ENCODE measurements at places on chromosomes 2 and 18. TPM values are rescaled to one million over a fixed set of nuclear protein-coding genes. Genes with fewer than 3 reads are reported as not detected.
A peak's percentile ranks its signal among the peaks of the same experiment; 100 is the strongest.

DNA sequence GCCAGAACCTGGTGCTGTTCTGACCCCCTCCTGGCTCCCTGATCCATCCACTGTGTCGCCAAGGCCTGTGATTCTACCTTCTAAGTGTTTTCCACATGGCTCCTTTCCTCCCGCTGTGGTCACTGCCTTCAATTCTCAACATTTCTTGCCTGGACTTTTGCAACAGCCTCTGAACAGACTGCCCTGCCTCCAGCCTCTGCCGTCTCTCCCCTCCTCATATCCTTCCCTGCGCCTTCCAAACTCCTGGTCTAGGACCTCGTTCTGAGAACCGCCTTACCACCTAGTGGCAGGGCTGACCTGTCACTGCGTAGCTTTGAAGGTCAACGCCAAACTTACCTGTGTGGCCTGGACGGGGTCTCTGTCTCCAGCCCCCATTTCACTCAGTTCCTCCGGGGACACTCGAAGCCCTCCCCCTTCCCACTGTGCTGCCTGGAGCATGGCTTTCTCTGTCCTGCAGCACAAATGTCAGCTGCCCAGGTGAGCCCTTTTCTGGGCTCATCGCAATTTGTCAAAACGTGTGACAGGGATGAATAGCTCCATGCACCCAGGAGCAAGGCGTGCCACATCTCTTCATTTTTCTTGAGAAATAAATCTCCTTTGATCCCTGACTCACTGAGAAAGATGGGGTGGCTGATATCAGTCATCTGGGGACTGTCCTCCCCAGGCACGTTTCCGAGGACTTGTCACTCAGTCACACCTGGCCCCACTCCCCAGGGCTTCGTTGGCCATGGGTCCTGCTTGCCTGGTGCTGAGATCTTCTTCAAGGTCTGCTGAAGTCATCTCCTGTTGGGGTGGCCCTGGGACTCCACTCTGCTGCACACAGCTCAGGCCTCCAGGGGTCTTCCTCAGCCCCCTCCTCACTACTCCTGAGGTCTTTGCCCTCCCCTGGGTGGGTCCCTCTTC, 46.7 kb downstream of the LDLRAD4 start:
- no peak for DNase-seq

Gene GGCX
- total RNA-seq = 17.8 TPM

Gene DLX2
- total RNA-seq = not detected

DNA sequence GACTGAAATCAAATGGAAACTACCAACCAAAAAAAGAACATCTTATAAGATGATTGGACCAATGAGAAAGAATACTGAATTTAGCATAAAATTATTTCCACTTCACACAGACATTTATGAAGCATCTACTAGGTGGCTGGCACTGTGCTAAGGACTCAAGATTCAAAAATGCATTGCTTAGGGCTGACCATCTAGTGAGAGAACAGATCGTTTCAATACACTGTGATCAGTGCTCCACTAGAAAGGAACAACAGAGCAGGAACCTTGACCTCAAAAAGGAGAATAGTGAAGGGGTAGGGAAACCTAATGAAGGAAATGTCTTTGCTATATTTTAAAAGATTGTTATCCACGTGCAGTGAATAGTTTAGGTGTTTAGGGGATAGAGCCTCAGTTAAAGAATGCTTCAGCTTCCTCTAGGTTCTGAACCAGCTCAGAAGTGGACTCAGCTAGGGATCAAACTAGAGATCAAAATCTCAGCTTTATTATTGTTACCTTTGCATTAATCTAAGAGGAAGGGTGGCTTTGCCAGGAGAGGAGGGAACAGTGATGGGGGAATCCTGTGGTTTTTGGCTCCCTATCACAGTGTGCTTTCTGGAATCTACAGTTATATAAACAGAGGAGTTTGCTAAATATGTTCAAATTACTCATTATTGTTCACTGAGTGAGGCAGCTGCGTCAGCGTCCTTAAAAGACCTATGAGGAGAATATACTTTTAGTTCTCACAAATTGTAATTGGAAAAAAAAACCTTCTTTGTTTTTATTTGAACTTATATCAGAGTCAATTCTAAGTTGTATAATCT, 16.2 kb upstream of the BBS5 start:
- no peak for DNase-seq

DNA sequence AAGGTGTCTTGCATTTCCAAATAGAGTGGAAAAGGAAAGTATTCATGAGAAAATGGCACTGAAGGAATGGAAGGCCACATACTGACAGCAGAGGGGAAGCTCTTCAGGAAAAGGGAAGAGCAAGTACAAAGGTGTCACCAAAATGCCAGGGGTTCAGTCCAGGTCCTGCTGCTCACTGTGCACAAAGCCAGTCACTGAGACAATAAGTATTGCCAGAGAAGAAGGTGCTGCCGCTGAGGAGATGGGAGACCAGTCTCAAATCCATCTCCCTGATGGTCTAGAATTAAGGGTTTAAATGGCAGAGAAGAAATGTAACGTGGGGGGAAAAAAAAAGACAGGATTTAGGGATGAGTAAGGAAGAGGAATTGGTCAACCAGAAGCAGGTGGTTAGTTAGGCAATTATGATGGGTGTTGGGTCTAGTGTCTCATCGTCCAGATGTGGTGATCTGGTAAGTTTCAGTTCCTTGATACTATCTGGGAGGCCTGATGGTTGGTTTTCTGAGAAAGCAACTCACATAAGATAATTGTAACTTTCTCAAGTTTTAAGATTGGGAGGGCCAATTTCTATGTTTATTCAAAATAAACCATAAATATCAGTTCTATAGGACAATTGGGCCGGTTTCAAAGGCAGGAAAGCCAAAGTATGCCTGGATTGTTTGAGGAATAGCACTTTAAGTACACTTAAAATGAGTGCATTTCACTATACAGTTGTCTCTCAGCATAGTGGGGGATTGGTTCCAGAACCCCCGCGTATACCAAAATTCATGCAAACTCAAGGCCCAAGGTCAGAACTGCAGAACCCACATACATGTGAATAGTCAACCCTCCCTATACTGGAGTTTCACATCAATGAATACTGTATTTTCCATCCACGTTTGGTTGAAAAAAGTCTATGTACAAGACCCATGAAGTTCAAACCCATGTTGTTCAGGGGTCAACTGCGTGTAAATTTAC, 109.1 kb upstream of the DNAJC10 start:
- no peak for DNase-seq

GRCh38 chr2:174768557-174768956, 4.3 kb upstream of the CHRNA1 start:
- no peak for DNase-seq

DNA sequence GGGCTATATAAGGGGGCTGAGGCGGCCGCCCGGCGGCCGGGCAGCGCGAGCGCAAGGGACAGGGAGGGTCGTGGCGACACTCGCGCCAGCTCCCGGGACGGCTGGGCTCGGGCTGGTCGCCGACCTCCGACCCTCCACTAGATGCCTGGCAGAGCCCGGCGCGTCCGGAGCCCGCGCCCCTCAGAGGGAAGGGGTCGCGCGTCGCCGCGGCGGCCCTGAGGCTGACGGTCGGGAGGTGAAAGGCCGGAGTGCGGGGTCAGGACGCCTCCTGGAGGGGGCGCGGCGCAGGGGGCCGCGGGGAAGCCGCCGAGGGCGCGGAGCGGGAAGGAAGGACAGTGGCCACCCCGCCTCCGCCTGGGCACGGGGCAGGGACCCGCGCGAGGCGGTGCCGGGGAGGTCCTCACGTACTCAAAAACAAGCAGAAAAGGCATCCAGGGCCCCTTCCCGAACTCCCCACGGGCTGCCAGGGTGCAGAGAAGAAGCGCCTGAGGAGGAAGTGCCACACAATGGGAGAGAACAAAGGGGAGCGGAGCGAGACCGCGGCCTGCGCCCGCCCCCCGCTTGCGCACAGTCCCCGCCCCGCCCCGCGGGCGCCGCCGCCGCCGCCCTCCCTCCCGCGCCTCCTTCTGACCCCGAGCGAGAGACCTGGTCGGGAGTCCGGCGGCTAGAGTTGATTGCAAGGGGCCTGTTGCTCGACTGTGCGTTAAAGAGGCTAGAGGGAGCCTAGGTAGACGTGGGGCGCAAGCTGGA, 776 bp upstream of the KLF7 start:
- DNase-seq = peak; percentile 66

DNA sequence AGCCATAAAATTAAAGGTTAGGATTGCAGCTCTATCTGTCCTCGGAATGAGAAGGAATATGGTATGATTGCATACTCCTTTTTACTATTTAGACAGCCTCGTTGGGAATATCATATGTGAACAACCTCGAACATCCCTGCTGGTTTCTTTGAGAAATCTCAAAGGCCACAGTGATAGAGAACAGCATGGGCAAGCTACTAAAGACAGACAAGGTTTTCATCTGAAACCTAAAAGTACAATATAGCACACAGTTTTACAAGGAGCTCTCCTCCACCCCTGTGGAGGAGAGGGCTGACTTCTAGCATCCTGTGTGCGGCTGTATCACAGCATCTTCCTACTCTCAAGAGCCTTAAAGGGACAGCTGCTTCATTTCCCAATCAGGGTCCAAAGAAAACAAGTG, 104.3 kb downstream of the VWC2L start:
- no peak for DNase-seq

GRCh38 chr18:45722899-45723298, 1.1 kb upstream of the SLC14A1 start:
- DNase-seq = peak; percentile 32

- DNase-seq = no peak
Observed at GRCh38 chr2:238939521-238940403, 91.9 kb downstream of the TWIST2 start.

Gene RAB6C
- total RNA-seq = not detected

DNA sequence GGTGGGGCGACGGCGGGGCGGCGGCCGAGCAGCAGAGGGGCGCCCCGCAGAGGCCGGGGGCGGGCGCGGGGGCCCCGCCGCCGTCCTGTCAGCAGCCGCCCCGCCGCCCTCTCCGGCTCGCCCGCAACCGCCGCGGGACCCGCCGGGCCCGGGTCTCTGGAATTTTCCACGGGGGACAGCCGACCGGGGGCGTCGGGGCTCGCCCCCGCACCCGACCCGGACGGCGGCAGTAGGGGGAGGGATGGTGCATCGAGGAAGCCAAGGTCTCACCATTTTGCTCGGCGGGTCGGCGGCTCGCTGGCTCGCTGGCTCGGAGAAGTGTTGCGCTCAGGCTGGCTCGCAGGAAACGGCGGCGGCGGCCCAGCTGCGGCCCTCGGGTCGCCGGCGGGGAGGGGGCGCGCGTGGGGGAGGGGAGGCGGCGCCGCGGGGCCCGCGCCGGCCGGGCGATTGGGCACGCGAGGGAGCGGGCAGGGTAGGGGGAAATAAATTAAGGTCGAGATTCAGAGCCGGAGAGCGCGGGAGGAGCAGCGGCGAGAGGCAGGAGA, 405 bp downstream of the PPP3R1 start:
- DNase-seq = peak; percentile 18

DNA sequence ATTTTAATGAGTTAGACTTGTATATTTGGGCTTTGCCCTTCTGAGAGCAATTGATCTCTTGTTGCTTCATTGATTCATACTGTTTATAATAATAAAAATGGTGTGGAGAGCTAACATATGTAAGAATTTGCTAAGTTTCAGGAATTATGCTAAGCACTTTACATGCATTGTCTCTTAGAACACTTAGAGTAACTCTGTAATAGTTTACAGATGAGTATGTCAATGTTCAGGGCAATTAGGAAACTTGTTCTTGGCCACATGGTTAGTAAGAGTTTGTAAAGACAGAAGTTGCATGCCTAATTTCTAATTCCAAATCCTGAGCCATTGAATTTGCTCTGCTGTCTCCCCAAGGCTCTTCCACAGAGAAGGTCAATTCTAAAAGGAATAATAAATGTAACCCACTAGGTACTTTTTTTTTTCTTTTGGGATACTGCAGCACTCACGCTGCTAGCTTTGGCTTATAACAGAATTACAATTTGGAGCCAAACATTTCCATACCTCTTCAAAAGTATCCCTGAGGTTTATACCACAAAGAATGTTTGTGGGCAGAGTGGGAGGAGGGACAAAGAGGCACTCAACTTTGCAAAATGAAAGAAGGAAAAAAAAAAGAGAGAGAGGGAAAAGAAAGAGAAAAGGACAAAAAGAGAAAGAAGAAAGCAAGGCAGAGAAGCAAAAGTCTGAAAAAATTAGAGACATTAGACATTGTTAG, 232.4 kb downstream of the CALCRL start:
- no peak for DNase-seq

Gene IL18RAP
- 8.8 TPM for total RNA-seq

Gene MOGAT1
- not detected for total RNA-seq

Gene AQP4
- total RNA-seq = not detected

DNA sequence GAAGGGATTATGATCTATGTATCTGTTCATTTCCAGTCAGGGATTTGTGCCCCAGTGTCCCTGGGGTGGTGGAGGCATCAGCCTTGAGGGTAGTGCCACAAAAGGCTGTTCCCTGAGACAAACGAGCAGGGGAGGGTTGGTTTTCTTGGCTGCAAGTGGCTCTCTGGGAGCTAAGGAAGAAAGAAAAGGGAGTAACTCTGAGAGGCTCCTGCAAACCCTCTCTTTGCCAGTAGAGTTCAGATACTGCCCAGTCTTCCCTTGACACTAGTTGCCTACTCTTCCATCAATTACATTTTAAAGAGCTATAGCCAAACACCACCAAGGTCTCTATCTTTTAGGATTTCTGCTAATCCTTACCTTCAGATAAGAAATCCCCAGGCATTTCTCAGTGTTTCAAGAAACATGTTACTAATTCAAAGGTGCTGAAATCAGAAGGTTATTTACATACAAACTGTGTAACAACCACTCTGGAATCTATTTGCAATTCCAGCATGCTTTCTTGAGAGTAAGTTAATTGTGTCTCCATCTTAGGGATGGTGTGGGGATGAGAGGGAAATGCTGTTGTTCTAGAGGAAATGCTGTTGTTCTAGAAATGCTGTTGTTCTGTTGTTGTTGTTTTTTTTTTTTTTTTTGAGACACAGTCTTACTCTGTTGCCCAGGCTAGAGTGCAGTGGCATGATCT, 18.7 kb upstream of the KCTD1 start:
- no peak for DNase-seq

GRCh38 chr2:235051436-235052260, 99.8 kb downstream of the SH3BP4 start:
- DNase-seq = no peak

DNA sequence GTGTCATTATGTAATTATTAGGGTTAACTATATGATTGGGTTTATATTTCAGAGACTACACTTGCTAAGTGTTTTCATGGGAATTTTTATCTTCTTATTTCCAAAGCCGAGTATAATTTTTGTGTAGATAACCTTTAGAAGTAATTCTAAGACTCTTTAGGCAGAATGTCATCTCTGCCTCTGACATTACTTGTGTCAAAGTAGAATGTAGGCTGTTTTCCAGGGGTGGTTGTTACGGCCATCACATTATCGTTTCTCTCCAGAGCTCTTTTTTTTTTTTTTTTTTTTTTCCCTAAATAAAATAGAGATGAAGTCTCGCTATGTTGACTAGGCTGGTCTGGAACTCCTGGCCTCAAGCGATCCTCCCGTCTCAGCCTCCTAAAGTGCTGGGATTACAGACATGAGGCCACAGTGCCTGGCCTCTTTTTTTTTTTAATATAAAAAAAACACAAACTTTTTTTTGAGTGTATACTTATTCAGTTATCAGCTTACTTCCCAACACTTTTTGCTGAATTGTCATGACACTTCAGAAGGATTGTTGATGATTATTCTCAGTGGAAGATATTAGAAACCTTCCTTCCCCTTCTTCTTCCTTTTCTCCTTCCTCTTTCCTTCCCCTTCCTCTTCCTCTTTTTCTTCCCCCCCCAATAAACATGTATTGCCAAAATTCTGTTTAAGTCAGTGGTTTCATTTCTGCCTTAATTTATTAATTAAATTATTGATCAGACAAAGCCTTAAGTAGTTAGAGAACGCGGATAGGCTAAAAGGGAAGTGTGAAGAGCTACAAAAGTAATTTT, 2.3 kb downstream of the PIKFYVE start:
- no peak for DNase-seq
